NK-92 treated with Interleukin-12 subunit alpha and Interleukin-12 subunit beta, amount 100 ng/mL, for 24 hours (cell line): ENCODE measurements at places on chromosomes 12 and 14.

DNA sequence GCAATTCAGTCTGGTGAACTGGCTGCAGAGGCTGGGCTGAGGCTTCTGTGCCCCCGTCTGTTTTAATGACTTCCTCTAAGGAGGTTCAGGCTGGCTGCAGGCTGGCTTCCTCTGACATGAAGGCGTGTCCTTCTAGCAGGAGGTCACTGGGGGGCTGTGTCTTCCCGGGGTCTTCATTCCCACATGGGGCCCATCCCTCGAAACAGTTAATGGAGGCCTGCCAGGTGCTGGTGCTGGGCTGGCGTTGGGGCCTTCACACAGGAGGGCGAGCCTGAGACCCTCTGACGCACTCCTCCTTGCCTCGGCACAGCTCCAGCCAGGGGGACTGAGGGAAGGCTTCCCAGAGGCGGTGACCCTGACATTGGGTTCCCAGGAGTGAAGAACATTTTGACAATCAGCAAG lies 57.7 kb upstream of the DLK1 start:
- DNase-seq: no peak

DNA sequence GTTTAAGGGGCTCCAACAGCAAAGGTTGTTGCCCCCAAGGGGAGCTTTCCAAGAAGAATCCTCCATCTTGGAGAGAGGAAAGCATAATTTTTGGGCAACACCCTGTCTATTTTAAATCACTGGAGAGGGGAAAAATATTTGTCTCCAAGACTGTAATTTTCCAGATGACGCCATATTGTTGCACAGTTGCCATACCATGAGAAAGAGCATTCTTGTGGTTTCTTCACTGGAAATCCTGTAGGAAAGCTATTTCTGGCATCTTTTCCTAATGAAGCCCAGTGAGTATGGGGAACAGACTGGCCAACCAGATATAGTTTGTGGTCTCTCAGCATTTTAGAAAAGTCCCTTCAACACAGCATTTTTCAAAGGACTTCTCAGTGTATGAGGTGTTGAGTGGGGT lies 88.1 kb upstream of the MANSC4 start:
- DNase-seq: no peak

DNA sequence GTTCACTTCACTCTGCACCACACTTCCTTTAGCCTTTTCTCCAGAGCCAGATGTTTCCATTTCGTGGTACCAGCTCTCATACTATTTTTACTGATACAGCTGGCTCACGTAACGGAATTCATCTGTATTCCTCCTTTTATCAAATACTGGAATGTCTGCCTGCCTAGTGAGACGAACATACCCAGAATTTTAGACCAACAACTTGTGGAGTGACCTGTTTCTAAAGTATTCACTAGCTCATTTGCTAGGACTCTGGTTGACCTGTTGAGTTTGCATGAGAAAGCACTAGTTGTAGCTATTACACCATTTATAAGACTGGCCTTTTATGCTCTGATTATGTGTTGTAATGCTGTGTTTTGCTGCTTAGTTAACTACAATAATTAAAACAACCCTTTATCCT lies 22.6 kb downstream of the KCNA5 start:
- DNase-seq: no peak

- DNase-seq: no peak
Observed at GRCh38 chr12:69022674-69023073, 89.7 kb upstream of the CPM start.

DNA sequence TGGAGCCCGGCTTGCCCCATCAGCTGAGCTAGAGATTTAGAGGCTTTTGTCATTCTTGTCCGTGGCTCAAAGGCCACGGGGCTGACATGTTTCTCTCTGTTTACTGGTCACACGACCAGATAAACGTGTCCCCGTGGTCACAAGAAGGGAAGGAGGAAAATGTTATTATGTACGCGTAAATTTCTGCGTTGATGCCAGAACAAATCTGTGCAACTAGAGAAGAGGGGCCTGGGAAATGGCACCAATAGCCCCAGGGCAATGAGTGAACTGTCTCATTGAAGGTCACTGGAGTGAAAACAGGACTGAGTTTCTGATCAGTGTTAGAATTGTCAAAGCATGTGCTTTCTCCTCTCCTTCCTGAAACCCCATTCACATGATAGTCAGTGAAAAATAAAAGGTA lies 25.3 kb downstream of the OAS2 start:
- no peak for DNase-seq

DNA sequence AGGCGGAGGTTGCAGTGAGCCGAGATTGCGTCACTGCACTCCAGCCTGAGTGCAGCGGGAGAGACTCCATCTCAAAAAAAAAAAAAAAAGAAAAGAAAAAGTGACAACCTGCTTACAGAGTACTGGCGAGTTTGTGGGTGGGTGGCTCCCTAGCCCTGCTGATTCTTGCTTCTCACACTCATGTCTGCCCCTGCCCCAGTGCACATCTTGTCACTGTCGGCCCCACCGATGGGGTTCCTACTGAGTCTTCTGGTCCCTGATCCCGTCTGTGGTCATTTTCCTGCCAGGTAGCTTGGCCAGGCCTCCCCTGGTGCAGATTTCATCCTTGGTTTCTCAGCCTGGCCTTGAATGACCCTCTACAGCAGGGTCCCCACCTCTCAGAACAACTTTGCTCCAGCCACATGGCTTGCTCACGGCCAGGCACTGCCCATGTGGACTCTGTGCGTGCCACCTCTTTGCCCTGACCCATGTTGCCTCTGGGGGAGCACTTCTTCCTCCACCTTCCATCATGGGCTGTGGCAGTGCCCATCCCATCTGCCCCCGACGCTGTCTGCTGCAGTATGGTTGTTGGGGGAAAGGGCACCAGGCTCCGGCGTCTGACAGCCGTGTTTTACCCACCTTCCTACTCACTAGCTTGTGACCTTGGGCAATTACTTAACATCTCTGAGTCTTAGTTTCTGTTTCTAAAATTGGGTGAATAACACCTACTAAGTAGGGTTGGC lies 2.1 kb upstream of the PTPN6 start:
- no peak for DNase-seq

GRCh38 chr14:74955229-74956026 lies at the start of gene PGF:
PGF (minus strand) TSS chr14:74955597; CDS start chr14:74955242, 355 bp downstream.
- DNase-seq: no peak

DNA sequence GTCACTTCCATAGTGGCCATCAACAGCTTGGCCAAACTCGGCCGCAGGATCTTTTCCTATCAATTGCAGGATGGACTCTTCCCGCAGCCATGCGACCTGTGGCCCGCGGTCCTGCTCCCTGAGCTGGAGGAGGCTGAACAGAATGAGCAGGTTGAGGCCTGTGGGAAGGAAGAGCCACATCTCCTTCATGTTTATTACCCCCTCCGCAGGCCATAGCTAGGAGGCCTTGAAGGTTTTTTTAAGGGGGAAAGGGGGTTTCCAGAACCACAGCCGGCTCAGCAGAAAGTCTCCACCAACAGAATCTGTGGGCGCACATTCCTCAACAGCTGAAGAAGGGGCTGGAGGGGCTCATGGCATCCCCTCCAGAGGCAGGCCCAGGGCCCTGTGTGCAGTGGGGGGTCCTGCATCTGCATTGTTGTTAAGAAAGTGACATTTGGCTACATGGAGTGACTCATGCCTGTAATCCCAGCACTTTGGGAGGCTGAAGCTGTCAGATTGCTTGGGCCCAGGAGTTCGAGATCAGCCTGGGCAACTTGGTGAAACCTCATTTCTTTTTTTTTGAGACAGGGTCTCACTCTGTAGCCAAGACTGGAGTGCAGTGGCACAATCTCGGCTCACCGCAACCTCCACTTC lies 25.2 kb upstream of the PPP1R13B start:
- DNase-seq: no peak

GRCh38 chr12:48193623-48194022 lies 9.5 kb downstream of the OR10AD1 start:
- no peak for DNase-seq

DNA sequence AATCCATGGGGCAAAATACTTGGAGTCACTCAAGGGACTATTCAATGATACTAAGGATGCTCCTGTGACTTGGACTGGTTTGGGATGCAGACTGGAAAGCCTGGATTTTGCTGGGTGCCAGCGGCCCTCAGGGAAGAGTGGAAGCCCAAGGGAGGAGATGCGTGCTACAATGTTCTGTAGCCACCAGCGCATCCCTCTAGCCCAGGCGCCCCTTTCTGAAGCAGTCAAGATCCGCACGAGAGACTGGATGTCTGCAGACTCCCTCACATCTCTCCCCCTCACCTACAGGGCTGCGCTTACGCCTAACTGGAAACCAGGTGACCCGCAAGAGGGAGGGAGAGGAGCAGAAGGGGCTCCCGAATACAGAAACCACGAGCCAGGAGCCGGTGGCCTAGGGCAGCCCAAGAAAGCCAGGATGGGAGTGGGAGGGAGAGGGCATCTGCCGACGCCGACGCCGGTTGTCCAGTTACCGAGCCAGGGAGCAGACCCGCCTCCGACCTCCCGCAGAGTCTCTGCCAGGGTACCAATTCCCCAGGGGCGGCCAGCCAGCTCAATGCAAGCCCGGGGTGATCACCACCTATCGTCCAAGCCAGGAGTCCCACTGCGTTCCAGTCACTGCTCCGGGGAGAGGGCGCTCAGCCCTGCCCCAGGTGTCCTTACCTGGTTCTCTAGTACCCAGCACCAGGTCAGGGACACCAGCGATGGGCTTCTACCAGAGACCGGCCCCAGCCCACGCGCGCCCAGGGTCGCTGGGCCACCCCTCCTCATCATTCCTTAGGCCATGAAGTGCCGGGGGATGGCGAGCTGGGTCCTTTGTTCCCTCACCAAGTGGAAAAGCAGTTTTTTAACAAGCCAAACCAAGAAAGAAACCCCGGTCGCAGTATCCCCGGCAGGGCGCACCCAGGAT lies 1.2 kb downstream of the NTN4 start:
- no peak for DNase-seq

- no peak for DNase-seq
Observed at GRCh38 chr14:81406863-81407262, 6.7 kb upstream of the STON2 start.

DNA sequence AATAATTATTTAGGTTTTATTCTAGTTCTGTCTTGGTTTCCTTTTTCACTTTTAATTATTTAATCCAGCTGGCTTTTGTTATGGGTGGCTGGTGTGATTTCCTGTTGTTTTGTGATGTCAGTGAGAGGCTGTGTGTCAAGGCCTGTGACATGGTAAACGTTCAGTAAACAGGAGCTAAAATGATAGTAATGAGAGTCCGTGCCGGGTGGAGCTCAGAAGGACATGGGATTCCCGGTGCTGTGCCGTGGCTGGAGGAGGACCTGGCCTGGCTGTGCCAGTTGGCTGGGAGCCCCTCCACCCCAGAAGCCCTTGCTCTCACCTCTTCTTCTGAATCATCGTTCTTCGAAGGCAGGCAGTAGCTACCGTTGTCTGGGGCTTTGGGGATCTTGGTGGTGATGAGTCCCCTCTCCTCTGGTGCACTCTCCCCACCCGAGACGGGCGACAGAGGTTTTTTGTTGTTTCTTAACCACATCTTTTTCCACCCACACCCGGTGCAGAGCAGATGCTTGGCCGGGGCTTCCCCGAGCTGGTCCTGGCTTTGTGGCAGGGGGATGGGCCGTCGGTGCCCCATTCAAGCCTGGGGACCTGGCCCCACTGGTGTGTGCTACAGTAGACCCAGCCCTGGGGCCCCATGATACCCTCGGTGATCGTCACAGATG lies 29.1 kb downstream of the SH2B3 start:
- DNase-seq: peak; percentile 77

GRCh38 chr12:3132636-3133404 lies 55.6 kb downstream of the TSPAN9 start:
- no peak for DNase-seq

- DNase-seq: no peak
Observed at GRCh38 chr14:94364037-94364436, 24.4 kb downstream of the SERPINA1 start.

- DNase-seq: no peak
Observed at GRCh38 chr14:69288956-69289705, 29.2 kb downstream of the GALNT16 start.

DNA sequence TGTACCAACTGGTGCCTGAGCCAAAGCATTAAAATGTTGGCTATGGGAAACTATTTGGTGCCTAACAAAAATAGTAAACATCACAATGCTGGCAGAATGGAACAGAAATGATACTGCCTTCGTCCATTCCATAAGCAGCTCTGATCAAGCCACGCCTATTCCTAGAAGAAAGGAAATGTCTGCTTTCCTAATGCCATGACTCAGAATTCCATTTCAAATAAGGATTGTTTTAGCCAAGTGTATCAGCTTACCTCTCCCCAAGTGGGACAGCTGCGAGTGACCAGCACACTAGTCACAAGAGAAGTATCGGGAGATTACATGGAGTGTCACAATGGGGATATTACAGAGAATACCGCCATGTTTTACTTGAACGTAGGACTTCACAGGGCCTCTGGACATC lies 38.7 kb downstream of the GLT8D2 start:
- no peak for DNase-seq

GRCh38 chr14:37844614-37845013 lies 249.2 kb downstream of the TTC6 start:
- no peak for DNase-seq

DNA sequence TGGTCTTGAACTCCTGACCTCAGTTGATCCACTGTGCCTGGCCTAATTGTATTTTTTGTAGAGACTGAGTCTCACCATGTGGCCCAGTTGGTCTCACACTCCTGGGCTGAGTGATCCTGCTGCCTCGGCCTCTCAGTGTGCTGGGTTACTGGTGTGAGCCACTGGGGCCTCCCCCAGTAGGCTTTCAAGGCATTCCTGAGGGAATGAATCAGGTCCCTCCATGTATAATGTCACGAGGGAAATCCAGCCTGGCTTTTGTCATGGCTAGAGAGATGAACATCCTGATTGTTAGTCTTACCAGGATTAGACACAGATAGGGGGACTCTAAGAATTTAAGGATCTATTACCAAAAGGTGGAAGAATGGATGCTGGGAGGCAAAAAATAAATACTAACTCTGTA lies 51.9 kb downstream of the CPSF2 start:
- DNase-seq: no peak

- no peak for DNase-seq
Observed at GRCh38 chr14:75884198-75884611, 97.6 kb downstream of the TGFB3 start.
